Muscle of leg (tissue), 16 donors: ENCODE measurements at places on chromosomes 3 and 15. TPM values are rescaled to one million over a fixed set of nuclear protein-coding genes. Genes with fewer than 3 reads are reported as not detected.

GRCh38 chr3:11335056-11335608, 62.9 kb downstream of the ATG7 start:
- no peak overlapping the region for H3K27ac ChIP-seq
- H3K27me3 ChIP-seq = no peaks in the 10 kb centered on the region

DNA sequence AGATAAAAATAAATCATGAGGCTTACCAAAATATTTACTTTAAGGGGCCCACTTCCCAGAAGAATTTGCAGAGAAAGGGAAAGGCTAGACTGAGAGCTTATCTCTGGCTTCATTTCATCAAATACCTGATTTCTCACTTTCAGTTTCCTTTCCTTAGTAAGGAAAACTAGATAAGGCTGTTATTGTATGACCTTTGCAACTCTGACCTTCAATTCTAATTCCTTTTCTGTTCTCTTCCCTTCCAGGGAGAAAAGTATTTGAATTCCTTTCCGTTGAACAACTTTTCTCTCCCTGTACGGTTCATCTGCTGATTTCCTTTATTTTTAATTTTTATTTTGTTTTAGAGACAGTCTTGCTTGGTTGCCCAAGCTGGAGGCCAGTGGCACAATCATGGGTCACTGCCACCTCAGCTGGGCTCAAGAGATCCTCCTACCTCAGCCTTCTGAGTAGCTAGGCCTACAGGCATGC, 7.1 kb upstream of the PXK start:
- H3K4me3 ChIP-seq = no peak overlapping the region
- H3K27me3 ChIP-seq = no peaks in the 10 kb centered on the region
- H3K27ac ChIP-seq = no peak overlapping the region

DNA sequence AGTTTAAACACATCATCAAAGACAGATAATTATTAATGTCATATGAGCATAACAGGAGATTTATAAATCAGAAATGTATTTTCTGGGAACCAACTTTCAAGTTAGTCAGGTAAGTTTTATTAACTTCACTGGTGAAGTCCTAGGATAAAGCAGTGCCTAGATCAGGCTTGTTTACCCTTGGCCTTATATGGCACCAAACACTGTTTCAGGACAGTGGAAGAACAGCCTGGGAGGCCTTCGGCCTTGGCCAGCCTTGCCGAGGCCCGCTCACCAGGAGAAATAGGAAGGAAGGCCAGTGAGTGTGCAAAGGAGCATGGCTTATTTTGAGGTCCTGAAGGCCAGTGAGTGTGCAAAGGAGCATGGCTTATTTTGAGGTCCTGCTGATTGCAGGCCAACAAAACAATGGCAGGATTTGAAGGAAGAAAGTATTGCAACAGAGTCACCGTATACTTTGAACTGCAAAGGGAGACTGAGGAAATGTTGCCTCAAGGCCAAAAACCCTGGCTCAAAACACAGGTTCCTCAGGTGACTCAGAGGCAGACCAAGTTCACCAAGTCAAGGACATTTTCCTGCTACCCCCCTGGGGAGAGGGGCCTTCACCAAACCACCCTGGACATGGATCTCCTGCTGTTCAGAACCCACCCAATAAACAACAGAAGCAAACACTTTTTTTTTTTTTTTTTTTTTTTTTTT, 174.3 kb downstream of the TP63 start:
- H3K27ac ChIP-seq = no peak overlapping the region
- H3K4me3 ChIP-seq = no peak overlapping the region
- DNase-seq = no peak

The SH3GL3 gene
- total RNA-seq = 8.6 TPM

DNA sequence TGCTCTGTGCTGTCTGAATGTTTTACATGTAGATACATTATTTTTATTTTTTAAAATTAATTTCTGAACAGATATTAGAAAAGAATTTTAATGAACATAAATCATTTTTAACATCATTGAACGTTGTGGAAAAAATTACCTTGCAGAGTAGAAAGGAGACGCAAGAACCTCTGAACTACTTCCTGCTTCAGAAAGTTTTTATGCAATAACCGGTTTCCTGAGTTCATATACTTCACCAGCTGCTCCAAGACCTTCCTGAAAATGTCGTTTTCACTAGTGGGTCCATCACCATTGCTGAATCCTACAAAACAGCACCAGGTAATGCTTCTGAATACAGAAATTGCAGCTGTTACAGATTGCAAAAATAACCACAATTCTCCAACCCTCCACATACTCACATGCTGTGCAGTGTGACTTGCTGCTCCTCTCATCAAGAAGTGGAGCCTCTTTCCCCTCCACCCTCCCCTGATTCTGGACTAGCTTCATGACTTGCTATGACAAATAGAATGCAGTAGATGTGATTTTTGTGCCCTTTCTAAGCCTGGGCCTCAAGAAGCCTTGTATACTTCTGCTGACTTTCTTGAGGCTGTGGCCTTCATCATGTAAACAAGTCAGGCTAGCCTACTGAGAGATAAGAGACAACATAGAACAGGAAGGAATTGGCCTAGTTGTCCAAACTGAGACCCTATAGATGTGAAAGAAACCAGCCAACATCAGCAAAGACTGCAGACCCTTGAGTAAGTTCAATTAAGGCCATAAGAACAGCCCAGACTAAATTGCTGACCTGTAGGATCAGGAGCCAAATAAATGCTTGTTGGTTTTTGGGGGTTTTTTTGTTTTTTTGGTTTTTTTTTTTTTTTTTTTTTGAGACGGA, 80.4 kb downstream of the TRANK1 start:
- no peaks in the 10 kb centered on the region for H3K27me3 ChIP-seq
- no peaks in the 10 kb centered on the region for H3K4me1 ChIP-seq
- H3K27ac ChIP-seq = no peak overlapping the region
- H3K36me3 ChIP-seq = peaks cover 11% of the 10 kb centered on the region

The P3H2 gene
- 30.8 TPM for total RNA-seq

DNA sequence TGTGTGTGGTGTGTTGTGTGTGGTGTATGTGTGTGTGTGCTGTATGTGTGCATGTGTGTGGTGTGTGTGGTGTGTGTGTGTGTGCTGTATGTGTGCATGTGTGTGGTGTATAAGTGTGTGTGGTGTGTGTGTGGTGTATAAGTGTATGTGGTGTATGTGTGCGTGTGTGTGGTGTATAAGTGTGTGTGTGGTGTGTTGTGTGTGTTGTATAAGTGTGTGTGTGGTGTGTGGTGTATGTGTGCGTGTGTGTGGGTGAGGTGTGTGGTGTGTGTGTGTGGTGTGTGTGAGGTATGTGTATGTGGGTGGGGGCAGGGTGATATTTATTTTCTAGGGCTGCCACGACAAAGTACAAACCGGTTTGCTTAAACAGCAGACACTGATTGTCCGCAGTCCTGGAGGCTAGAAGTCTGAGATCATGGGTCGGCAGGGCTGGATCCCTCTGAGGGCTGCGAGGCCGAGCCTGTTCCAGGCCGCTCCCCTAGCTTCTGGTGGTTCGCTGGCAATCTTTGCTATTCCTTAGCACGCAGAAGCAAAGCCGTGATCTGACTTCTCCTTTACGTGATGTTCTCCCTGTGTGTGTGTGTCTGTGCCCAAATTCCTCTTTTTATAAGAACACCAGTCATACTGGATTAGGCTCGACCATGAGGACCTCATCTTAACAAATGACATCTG, 160.2 kb downstream of the XXYLT1 start:
- H3K27ac ChIP-seq = peak overlapping the region; percentile 29
- H3K27me3 ChIP-seq = no peaks in the 10 kb centered on the region
- H3K4me3 ChIP-seq = no peak overlapping the region
- peak; percentile 89 for DNase-seq
- H3K36me3 ChIP-seq = no peaks in the 10 kb centered on the region

The MASP1 gene
- 8.2 TPM for total RNA-seq

DNA sequence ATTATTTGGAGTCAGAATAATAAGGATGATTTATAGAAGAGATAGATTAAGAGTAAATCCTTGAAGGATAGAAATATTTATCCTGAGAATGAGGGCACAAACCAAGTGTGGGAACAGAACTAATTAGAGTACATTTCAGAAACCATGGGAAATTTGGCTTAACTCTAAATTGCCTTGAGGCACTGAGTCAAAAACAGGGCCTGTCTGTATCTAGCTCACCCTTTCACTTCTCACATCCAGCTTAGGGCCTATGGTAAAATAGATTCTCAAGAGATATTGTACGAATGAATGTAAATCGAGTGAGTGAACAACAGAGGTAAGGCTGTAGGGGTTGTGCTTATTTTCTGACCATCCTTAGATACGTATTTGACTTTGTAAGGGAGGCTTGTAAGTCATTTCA, 586.1 kb upstream of the DPPA4 start:
- H3K27ac ChIP-seq = no peak overlapping the region
- no peaks in the 10 kb centered on the region for H3K36me3 ChIP-seq
- no peak for DNase-seq
- no peaks in the 10 kb centered on the region for H3K27me3 ChIP-seq

The CNOT10 gene
- total RNA-seq = 23.6 TPM

The FSD2 gene
- 44.4 TPM for total RNA-seq

DNA sequence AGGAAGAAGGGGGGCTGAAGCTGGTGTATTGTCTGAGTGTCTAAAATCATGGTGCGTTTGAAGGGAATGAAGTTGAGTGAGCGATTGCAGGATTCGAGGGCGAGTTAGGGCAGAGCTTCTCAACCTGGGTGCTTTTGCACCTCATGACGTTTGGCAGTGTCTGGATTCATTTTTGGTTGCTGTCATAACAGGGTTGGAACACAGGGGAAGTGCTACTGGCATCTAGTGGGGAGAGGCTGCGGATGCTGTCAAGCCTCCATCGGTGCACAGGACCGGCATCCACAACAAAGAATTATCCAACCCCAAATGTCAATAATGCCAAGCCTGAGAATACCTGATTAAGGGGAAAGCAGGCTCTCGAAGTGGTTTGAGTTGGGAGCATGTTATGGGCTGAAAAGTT, 120.0 kb downstream of the SLCO3A1 start:
- peaks cover 15% of the 10 kb centered on the region for H3K4me1 ChIP-seq
- H3K27ac ChIP-seq = no peak overlapping the region
- DNase-seq = no peak
- no peaks in the 10 kb centered on the region for H3K27me3 ChIP-seq

DNA sequence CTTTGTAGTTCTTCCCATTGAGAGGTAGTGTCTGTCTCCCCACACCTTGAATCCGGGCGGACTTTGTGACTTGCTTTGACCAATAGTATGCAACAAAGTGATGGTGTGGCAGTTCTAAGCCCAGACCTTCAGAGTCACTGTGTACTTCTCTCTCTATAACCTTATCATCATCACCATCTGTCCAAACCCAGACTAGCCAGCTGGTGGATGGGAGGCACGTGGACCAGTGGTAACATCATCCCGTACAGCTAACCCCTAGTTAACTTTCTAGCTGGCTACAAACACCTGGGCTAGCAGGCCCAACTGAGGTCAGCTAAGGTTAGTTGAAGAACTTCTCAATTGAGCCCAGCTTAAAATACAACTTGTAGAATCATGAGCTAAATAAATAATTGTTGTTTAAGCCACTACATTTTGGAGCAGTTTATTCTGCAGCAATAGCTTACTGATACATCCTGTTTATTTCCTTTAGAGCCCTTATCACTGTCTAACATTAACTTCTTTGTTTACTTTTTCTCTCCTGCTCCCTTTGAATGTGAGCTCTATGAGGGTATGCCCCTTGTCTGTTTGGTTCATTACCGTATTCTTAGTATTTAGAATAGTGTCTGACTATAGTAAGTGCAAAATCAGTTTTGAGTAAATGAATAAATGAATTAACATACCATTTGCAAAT, 11.5 kb upstream of the CCR9 start:
- H3K36me3 ChIP-seq = no peaks in the 10 kb centered on the region
- H3K4me1 ChIP-seq = no peaks in the 10 kb centered on the region
- DNase-seq = no peak
- no peak overlapping the region for H3K27ac ChIP-seq

- H3K4me1 ChIP-seq = no peaks in the 10 kb centered on the region
- no peak overlapping the region for H3K4me3 ChIP-seq
- H3K36me3 ChIP-seq = no peaks in the 10 kb centered on the region
- peaks cover 2% of the 10 kb centered on the region for H3K27me3 ChIP-seq
These were observed 393.4 kb upstream of the NR2F2 start for GRCh38 chr15:95937128-95937528.

- H3K36me3 ChIP-seq = no peaks in the 10 kb centered on the region
- peak; percentile 84 for DNase-seq
- H3K27ac ChIP-seq = no peak overlapping the region
- H3K4me3 ChIP-seq = no peak overlapping the region
These were observed 3.9 kb upstream of the ACTL6A start for GRCh38 chr3:179558742-179559364.

GRCh38 chr15:58459560-58459959, 27.8 kb downstream of the LIPC start:
- H3K4me3 ChIP-seq = no peak overlapping the region
- peak; percentile 82 for DNase-seq
- H3K4me1 ChIP-seq = peaks cover 42% of the 10 kb centered on the region
- H3K36me3 ChIP-seq = no peaks in the 10 kb centered on the region

- H3K27ac ChIP-seq = no peak overlapping the region
- no peaks in the 10 kb centered on the region for H3K4me1 ChIP-seq
- no peak for DNase-seq
- H3K4me3 ChIP-seq = no peak overlapping the region
- H3K36me3 ChIP-seq = no peaks in the 10 kb centered on the region
These were observed 84.3 kb downstream of the MECOM start for GRCh38 chr3:169579116-169579710.

The P2RY13 gene
- total RNA-seq = 0.75 TPM

The CA12 gene
- 2.2 TPM for total RNA-seq

The SLC22A14 gene
- 0.18 TPM for total RNA-seq
